Panc1 (cell line): ENCODE measurements at places on chromosomes 2 and 18. TPM values are rescaled to one million over a fixed set of nuclear protein-coding genes. Genes with fewer than 3 reads are reported as not detected.
A peak's percentile ranks its signal among the peaks of the same experiment; 100 is the strongest.

DNA sequence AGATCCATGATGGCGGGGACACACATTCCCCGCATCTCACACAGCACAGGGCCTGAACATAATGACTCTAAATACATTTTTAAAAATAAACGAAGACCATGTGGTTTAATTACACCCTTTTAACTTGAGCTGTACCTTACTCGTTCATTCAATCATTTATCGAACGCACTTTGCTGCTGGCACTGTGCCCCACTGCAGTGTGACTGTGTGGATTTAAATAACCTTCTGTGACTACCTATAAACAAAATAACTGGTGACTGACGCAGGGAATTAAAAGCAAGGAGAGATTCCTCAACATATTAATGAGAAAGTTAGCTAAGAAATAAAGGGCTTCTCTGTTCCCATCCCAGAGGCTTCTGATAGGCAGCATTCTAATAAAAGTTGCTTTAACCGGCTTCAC, 10.9 kb upstream of the FZD7 start:
- no peak for DNase-seq

The TP53I3 gene
- 51.3 TPM for total RNA-seq

GRCh38 chr18:73777356-73778031, 370.1 kb downstream of the FBXO15 start:
- no peak for DNase-seq

The KCNJ13 gene
- 1.1 TPM for total RNA-seq

- no peak for DNase-seq
Measured at GRCh38 chr2:21424375-21424774, 300.6 kb downstream of the TDRD15 start.

- DNase-seq = peak; percentile 30
Measured at GRCh38 chr18:35143622-35144596, 96.9 kb upstream of the ZNF397 start.

The PXDN gene
- total RNA-seq = 2.5 TPM

DNA sequence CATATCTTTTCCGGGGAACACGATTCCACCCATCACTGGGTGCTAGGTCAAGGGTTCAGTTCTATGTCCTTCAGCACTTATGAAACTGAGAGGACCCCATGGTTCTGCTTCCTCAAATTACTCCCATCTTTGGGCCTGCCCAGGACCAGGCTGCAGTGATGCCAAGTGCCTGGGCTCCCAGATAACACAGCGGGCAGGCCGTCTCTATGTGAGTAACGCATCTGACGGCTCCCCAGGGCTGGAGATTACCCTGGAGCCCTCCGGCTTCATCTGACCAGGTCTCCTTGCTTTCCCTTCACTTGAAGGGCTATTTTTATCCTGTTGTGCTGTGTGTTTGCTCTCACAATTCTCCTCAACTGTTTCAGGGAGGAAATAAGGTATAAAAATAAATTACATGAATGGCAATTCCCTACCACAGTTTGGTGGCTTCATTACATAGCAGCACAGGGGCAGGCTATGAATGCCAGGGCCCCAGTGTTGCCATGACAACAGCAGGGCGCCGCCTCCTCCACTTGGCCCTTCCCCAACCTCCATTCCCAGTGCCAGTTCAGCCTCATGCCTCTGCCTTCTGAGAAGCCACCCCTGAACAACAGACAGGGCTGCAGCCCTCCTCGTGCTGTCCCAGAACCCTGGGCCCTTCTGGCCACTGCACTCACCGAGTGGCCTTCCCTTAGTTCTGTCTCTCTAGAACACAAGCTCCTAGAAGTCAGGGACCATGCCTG, 25.4 kb upstream of the TMEM131 start:
- no peak for DNase-seq

GRCh38 chr2:112812318-112813267, 24.0 kb downstream of the IL1B start:
- no peak for DNase-seq

The RGPD3 gene
- 0.31 TPM for total RNA-seq

The GPR55 gene
- total RNA-seq = 0.08 TPM

GRCh38 chr2:177264209-177264692, 276 bp downstream of the NFE2L2 start:
- DNase-seq = no peak

DNA sequence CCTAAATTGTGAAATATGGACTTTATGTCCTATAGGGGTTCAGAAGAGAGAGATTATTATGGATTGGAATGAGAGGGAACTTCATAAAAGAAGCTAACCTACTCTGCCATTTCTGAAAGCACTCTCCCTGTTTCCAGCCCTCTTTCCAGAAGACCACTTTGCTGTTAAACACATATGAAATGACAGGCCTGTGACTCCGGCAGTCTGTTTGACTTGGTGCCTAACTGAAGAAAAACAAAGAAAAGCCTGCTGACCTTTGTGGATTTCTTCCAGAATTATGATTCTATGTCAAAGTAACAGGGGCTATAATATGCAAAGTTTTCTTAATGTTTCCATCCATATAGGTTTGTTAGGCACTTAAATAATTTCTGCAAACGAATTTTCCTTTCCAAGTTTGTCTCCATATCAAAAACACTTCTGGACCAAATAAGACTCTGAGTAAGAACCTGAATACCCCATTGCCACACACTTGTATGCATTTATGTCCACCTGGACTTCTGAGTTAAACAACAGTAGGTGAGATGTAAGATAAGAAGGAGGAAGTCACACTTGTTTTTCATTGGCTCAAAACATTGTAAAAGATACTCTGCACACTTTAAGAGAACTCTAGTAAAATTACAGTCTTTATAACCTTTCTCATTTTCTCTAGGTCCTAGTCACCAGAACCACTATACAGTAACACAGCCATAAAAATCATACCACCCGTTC, 111.7 kb downstream of the PIEZO2 start:
- no peak for DNase-seq

GRCh38 chr2:109454765-109455394, 158.9 kb downstream of the SEPTIN10 start:
- DNase-seq = no peak

The TDRD15 gene
- total RNA-seq = not detected

The RHOB gene
- 38.9 TPM for total RNA-seq

The PREPL gene
- total RNA-seq = 42.5 TPM

GRCh38 chr2:190882411-190882766, 1.8 kb downstream of the GLS start:
- no peak for DNase-seq

The STAT4 gene
- total RNA-seq = 0.05 TPM

The AOX1 gene
- total RNA-seq = 3.0 TPM

GRCh38 chr18:76679945-76680344, 142.4 kb upstream of the ZNF236 start:
- DNase-seq = no peak

The TXNDC2 gene
- 0.90 TPM for total RNA-seq

DNA sequence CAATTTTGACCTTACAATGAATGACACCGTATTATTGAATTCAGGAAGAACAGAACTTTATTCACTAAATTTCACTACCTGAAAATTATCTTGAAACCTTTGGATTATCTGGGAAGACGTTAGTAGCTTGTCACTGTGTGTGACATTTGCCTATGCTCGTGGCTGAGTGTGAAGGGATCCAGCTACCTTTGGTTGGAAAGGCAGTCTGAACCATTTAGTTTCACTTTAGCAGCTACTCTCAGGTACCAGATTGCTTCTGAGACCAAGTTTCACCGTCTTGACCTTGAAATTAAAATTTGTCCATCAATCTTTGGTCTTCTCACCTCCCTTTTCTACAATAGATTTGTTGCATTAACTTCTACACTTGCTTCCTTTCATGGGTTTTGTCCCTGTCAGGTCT, 637.5 kb downstream of the MBD2 start:
- DNase-seq = no peak

DNA sequence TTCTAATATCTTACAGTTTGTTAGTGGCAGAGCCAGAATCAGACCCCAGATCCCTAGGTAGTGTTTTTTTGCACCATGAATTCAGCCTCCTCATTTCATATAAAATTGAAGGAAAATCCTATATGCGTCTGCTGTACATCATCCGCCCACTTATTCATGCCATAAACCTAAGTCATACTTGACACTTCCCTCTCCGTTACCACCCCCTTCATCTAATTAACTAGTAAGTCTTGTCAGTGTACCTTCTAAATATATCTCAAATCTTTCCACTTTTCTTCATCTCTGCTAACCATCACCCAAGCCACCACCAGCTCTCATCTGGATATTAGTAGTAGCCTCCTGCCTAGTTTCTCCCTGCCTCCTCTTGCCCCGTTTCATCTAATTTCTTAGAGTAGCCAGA, 248.7 kb upstream of the SIX3 start:
- DNase-seq = no peak

The THSD7B gene
- total RNA-seq = not detected

GRCh38 chr2:25066455-25066854, 24.6 kb downstream of the EFR3B start:
- DNase-seq = no peak

The CD207 gene
- total RNA-seq = not detected

- no peak for DNase-seq
Measured at GRCh38 chr2:213065583-213066442, 85.6 kb downstream of the IKZF2 start.

GRCh38 chr2:10960606-10961489, 49.1 kb downstream of the KCNF1 start:
- no peak for DNase-seq

- no peak for DNase-seq
Measured at GRCh38 chr2:213086050-213086449, 65.4 kb downstream of the IKZF2 start.

- DNase-seq = no peak
Measured at GRCh38 chr2:176598351-176598750, 329.1 kb downstream of the MTX2 start.

The NAT8 gene
- total RNA-seq = not detected

The SH3BP4 gene
- 133 TPM for total RNA-seq

- DNase-seq = no peak
Measured at GRCh38 chr2:85813211-85813981, 59.6 kb downstream of the ATOH8 start.

GRCh38 chr2:195322324-195322723, 334.7 kb upstream of the SLC39A10 start:
- DNase-seq = no peak

The FOXD4L1 gene
- not detected for total RNA-seq

DNA sequence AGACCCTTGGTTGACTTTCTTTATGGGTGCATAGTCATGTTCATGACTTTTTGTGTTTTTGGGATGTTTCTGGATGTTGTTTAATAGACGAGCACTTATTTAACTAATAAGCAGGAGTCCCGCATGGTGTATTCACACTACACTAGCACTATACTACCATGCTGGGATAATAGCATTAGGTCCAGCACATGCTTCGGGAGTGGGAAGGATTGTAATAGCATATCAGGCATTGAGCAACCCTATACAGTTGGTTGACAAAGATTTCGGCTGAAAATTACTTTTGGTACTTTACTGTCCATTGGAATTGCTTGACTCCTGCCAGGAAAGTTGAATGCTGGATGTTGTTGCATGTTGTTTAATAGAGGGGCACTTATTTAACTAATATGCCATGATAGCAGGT, 2.8 kb downstream of the SH3RF3 start:
- DNase-seq = no peak

The B3GNT7 gene
- total RNA-seq = 83.3 TPM

DNA sequence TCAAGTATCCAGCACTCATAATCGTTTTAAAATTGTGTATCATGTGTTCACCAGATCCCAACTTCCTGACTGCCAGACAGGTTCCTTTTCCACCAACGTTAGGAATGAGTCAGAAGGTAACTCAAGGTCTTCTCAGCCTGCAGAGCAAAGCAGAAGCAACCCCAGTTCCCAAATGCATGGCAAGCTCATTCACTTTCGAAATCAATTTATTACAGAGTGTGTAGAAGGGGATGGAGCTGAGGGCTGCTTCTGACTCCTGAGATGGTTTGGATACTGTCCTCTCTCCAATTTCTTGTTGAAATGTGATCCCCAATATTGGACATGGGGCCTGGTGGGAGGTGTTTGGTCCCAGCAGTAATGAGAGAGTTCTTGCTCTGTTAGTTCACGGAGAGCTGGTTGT, 114.5 kb downstream of the PIEZO2 start:
- no peak for DNase-seq

The UGT1A5 gene
- not detected for total RNA-seq

The UGT1A8 gene
- 0.15 TPM for total RNA-seq

GRCh38 chr2:68734176-68734575, 435 bp upstream of the ARHGAP25 start:
- DNase-seq = no peak

- DNase-seq = no peak
Measured at GRCh38 chr2:158011055-158011771, 90.5 kb upstream of the UPP2 start.

DNA sequence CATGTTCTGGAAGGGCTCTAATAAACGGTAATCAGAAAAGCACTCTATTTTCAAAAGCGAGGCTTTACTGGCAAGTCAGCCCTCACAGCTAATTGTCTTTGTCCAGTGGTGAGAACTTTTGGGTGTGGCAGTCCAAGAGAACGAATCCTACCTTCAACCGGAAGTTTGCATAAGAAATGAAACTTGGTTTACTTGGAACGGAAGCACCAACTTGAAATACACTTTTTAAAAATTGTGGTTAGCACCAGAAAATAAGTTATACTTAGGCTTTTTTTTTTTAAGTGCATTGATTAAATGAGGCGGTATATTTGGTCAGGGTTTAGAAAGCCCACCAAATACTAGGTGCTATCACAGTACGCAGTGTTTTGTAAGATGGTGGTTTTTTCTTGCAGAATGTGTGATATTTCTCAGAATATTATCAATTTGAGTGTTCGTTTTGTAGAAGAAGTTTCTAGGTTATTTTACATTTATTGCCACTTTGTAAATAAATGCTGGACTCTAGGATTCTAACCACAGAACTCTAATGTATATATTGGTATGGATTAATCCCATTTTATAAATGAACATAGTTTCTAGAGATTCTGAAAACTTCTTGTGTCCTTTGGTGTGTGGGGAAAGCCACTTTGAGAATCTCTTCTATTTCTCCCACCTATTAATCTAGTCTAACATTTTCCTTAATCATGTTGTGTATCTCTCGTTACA, 1.2 kb downstream of the MYL12A start:
- no peak for DNase-seq

The AQP12B gene
- not detected for total RNA-seq

The DES gene
- total RNA-seq = 0.69 TPM

DNA sequence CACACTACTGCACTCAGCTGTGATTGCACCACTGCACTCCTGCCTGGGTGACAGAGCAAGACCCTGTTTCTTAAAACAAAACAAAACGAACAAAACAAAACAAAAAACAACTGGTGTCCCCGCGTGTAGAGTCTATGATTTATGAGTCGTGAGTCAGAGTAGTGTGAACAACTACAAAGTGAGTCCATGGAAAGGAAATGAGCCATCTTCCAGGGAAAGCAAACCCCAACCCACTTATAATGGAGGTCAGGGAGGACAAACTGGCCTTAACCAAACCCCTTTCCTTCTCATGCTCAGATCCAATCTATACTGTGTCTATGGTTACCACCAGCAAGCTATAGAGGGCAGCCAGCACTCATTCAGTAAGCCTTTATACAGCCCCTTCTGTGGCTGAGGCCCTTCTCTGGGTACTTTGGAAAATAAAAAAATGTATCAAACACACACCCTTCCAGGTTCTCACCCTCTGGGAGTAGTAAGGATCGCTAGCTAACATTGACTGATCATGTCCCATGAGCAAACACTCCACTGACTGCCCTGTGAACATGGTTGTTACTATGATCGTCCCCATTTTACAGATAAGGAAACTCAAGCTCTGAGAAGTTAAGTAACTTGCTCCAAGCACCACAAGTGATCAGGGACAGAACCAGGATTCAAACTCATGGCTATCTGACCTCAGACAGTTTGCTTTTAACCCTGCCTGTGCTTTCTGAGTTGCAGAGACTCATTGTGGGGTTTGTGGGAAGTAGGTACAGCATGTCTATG, 24.7 kb upstream of the COLEC12 start:
- peak; percentile 22 for DNase-seq
